ENCODE measurements at places on chromosomes 5 and 9.

DNA sequence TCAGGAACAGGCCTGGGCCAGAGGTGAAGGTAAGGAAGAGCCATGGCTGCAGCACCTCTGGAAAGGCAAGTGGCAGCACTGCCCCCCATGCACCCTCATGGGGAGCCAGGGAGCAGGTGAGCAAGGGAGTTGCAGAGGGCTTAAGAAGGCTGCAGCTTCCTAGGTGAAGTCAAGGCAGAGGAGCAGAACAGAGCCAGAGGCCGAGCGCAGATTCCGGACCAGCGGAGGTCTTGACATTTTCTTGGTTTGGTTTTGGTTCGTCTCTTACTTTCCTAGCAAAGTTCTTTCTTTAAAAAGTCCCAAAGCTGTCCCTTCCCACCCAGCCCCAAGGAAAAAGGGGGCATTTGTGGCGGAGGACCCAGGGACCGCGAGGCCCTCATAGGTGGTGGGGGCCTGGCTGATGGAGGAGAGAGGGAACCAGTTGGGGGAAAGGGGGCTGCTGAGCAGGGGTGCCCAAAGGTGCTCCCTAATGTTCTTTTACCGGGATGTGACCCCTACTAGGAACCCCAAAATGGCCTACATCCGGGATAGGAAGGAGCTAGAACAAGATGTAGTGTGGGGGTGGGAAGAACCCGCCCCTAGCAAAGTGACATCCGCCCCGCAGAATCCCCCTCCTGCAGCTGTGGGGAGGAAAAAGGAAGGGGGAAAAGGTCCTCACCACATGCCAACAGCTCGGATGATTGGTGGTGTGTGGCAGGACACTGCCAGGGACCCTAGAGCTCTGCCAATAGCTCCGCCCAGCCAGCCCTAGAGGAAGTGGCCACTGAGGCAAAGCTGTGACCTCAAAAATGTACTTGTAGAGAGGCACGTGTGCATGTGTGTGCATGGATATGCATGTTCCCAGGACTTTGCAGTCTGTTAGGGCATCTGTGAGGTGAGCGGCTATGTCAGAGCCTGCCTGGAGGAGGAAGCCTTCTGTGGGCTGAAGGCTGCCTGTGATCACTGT is 914 bp upstream of the CD72 start:
- DNase-seq = peak; percentile 43

- DNase-seq = no peak
These were observed 16.4 kb downstream of the SLCO4C1 start for GRCh38 chr5:102279711-102280110.

DNA sequence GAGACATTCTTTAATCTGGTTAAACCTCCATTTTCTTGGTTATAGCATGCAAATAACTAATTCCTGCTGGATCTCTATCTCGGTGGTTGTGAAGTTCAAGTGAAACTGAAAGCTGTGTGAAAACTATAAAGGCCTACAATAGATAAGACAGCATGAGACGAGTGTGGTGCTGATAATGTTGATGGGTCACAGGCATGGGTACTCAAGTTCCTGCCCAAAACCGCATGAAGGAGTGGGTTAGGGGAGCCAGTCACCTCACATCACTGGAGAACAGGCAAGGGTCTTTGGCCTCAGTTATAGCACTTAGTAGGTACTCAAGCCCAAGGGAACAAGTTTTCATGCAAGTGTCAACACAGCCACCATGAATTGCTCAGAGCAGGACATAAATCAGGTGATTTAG is 16.7 kb downstream of the HMHB1 start:
- DNase-seq = peak; percentile 25

DNA sequence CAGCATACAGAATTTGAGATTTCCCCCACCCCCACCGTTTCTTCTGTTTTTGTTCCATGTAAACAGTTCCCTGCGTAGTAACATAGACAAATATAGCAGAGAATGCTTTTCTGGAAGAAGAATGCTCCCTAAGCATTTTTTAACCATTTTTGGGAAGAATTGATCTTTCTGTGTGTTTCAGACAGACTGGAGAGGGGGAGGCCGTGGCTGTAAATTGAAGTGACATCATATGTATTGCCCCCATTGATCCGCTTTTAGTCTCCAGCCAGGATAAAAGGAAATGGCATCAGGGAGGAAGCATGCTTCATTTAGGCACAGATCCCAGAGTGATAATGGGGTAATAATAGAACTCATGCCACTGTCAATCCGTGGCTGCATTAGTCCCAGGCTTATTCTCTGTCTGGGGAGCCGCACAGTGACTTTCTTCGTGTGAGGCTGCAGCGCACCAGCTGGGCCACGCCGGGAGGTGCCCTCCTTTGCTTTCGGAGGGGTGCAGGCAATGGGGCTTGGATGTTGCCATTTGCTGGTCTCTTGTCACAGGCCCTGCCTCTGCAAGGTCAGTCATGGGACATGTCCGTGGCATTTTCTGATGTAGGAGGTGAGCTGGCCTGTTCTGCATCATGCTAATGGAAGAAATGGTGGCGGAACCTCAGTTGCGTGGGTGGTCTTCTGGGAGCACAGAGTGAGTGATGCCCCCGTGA is 261.5 kb downstream of the FANCC start:
- no peak for DNase-seq

DNA sequence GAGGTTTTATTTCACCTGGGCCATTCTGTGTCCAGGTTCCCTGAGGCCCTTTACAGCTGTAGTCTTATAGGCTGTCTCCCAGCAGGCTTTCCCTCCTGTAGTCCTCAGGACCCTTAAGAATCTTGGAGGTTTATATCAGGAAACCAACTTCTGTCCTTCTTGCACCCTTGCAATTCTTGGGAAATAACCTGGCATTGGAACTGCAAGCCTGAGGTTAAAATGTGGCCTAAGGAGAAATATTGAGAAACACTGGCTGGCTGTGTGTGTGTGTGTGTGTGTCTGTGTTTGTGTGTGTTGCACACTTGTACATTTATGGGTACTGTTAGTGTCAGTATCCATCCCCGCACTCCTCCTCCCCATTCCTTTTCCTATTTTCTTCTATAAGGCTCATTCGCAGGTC is 168.9 kb downstream of the PAPPA start:
- DNase-seq = no peak

DNA sequence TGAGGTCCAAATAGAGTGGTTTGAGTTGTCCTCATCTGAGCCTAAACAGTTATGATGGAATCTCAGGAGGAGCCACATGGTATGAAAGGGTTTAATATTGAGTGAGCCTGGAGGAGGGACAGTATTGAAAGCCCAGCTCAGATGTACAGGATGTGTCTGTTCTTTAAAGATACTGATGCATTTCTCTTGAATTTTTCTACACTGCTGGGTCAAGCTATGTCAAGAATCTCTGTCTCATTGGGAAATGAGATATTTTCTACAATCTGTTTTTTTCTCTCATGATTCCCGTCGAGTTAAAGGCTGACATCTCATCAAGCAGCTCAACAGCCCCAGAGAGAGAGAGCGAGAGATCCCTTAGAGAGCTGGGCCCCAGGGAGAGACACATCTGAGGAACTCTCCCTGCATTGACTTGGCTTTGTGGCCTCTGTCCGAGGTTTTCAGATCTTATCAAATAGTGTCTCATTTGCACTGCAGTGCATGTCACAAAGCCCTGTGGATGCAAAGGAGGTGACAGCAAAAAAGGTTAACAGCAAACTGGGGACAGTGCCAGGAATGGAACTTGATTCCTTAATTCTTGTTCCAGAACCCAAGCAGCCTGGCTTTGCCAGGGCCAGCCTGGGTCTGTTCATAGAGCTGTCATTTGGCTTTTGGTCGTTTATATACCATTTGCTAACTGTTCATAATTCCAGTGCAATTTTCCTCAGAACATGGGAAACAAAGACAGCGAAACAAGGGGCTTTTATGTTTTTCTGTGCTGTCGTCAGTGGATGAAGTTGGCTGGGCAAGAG is 19.0 kb upstream of the ACTBL2 start:
- no peak for DNase-seq

- DNase-seq = no peak
These were observed 386.3 kb downstream of the DIRAS2 start for GRCh38 chr9:90256345-90256744.

GRCh38 chr5:129622531-129622930 is 125.4 kb upstream of the MINAR2 start:
- DNase-seq = no peak

Data from activated CD4-positive, alpha-beta T cell treated with anti-CD3 and anti-CD28 coated beads, Interleukin-2, Interleukin-6, amounts not matched to agents 100 ng/mL and 50 ng/mL, durations not matched to agents 16 hours and 8 hours (primary cell).